Posterior cingulate gyrus (tissue), 11 donors: ENCODE measurements at places on chromosomes 16 and 17.

DNA sequence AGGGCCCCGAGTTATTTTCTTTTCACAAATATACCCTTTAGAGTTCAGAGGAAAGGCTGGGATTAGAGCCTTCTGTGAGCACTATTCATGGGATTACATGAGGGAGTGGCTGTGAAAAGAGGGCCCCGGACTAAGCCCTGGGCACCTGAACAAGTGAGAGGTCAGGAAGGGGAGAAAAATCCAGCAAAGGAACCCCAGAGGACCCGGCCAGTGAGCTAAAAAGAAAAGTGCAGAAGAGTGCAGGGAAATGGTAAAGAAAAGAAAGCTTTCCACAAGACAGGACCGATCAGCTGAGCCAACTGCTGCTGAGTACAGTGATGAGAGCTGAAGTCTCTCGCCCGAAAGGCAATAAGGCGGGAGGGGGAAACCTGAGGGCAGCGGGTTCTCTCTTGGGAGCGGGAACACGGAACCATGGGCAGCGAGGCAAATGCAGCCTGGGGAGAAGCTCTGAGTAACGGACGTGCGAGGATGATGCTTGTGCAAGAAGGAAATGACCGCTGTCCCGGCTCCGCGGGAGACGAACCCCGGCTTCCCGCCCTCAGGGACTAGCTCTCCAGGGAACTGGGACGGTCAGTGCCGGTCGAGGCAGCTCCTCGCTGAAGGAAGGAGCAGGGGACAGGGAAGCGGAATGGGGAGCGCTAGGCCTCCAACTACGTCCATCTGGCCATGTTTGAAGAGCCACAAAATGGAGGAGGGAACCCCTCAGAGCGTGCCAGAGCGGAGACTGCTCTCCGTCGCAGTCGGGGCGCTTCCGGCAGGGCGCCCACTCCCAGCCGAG lies 665 bp upstream of the ALDH3A2 start:
- peak; percentile 69 for DNase-seq

DNA sequence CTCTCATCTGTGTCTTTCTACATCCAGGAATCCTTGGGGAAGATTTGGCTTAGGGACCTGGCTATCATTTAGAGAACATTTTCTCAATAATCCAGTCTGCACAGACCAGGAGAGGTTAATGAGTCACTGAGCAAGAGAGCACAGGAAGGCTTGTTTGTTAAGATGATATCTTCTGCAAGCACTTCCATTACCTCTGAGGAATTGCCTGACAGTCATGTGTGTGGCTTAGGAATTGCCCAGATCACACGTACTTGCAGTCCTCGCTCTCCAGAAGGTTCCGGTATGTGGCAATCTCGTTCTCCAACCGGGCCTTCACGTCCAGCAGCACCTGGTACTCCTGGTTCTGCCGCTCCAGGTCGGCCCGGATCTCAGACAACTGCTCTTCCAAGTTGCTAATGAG lies 3.3 kb downstream of the KRT37 start:
- no peak for DNase-seq

- DNase-seq = no peak
These were observed 234.2 kb downstream of the TOX3 start for GRCh38 chr16:52312716-52313115.

DNA sequence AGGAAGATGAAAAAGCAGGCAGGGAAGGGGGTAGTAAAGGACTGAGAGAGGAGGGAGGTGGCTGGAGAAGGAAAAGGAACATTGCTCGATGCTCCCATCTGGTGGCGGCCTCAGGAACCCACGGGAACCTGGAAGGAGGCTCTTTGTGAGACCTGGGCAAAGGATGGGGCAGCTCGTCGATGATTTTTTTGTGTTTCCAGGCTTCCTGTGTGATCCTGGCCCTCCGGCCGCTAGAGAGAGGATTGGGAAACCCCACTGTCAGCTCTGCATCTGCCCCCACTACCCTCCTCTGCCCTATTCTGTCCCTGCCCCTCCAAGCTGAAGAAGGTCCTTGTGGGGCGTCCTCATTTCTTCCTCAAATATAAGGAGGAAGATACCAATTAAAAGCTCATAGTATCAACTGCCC lies 6.6 kb downstream of the WFIKKN2 start:
- DNase-seq = peak; percentile 90

DNA sequence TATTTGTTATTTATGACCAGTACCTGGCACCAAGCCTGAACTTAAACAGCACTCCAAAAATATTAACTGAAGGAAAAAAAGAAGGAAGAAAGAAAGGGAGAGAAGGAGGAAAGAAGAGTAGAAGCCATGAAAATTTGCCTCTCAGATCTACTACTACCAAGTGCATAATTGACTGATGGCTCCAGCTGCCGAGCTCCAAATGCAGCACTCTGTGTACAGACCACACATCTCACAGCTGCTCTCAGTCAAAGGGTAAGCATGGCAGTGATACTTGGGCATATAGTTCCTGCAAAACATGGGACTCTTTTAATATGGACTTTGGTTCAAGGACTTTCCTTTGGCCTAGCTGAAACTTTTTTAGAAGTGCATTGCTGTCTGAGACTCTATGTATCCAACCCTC lies 44.0 kb upstream of the NOG start:
- DNase-seq = no peak

DNA sequence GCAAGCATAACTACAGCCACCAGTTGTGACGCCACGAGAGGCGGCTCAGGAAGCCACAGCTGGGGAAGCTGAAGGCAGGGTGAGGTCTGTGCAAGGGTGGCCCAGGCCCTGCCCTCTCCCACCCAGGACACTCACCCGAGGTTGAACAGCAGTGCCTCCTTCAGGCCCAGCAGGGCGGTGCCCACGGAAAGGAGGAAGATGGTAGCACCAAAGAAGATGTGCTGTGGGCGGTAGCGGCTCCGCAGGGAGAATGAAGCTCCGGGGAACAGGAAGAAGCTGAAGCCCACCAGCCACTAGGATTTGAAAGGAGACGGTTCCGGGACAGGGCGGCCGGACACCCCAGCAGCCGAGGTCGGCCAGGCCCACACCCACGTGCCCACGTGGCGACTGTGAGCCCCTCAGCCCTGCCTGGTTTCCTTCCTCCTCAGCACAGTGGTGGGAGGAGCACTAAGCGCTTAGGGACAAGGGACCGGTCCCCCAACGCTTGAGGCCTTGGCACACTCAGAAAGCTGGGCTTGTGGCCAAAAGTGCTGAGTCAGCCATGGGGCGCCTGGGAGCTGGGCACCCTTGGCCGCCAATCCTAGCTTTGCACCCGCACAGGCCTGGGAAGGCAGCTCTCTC lies 11.0 kb downstream of the CYB561 start:
- peak; percentile 95 for DNase-seq

- no peak for DNase-seq
These were observed 31.7 kb downstream of the PIK3R6 start for GRCh38 chr17:8835631-8836364.

DNA sequence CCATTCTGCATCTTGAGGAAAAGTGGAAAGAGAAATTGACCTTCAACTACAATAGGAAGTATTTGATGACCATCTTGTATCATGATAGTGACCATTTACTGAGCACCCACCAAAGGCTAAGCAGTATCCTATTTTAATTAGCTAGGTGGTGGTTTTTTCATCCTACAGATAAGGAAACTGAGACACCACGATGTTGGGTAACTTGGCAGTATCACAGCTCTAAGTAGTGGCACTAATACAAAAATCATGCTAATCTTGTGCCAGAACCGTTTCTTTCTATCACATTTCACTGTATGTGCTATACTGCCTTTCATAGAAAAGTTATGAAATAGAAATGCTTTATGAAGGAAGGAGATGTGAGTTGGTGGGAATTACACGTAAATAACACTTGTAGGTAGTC lies 2.3 kb downstream of the EVI2B start:
- no peak for DNase-seq

GRCh38 chr16:63981639-63982038 lies 1140.2 kb downstream of the CDH11 start:
- no peak for DNase-seq

GRCh38 chr17:63954402-63955063 lies 18.2 kb downstream of the SCN4A start:
- DNase-seq = no peak

DNA sequence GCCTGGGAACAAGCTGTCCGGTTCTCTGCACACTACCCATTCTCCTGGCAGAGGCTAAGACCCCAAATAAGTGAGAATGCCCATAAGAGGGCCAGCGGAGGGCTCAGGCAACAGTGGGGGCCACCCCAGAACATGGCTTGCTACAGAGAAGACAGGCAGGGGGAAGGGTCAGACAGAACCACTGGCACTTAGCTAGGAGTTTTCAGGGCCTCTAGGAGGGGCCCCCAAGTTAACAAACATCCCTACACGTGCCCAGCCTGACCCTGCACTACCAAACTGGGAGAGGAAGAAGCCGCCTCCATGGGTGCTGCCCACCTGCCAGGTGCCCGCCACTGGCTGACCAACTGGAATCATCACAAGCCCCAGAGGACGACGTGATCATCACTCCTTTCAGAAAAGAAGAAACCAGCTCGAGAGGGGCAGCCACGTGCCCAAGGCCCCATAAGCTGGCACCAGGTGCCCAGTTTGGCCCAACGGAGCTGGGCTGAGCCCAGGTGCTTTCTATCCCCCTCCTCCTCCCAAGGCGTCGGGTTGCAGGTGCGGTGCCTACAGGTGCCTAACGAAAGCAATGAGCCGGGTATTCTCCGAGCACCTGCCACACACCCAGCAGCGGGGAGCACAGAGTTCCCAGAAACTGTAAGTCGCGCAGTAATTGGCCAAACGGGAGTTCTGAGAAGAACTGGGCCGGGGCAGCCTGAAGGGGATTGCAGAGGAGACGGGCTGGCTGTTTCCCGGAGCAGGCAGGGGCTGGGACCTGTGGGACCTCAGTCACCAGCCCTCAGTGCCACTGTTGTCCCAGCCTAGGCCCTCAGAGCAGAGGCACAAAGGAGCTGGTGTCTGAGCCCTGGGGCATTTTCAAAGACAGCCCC lies 13.2 kb downstream of the RPH3AL start:
- DNase-seq = no peak

DNA sequence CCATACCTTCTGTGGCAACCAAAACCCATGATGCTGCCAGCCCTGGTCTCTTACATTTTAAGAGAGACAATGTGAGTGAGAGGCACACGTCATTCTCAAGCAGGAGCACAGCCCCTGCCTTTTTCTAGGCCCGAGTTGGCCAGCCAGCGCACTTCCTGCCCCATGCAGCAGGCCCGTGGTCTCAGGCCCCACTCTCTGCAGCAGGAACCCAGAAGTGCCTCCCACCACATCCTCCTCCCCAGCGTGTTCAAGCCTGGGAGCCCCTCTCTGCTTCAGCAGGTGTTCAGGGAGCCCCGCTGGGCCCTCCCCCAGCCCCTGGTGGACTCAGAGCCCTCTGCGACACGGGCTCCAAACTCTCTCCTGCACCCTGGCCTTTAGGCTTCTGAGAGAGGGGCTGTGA lies 30.5 kb downstream of the ITGAE start:
- no peak for DNase-seq

- DNase-seq = no peak
These were observed 80.5 kb downstream of the NF1 start for GRCh38 chr17:31175237-31175636.

DNA sequence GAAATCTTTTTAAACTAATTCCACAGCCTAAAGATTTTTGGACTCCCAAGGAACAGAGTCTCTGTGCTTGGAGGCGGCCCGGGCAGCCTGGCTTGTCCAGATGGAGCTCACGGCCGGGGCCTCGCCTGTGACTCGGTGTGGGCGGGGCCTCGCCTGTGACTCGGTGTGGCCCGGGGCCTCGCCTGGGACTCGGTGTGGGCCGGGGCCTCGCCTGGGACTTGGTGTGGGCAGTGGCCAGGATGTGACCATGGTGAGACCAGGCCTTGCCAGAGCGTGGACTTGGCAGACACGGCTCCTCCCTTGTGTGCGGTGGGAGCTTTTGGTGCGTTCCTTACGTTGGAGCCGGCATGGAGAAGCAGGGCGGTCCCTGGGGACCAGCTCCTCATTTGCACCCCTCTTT lies 92.3 kb downstream of the METRNL start:
- DNase-seq = no peak

- DNase-seq = no peak
These were observed 173.8 kb downstream of the KCNJ2 start for GRCh38 chr17:70343114-70343513.

- DNase-seq = no peak
These were observed 4.9 kb downstream of the RUNDC1 start for GRCh38 chr17:42985225-42985624.

DNA sequence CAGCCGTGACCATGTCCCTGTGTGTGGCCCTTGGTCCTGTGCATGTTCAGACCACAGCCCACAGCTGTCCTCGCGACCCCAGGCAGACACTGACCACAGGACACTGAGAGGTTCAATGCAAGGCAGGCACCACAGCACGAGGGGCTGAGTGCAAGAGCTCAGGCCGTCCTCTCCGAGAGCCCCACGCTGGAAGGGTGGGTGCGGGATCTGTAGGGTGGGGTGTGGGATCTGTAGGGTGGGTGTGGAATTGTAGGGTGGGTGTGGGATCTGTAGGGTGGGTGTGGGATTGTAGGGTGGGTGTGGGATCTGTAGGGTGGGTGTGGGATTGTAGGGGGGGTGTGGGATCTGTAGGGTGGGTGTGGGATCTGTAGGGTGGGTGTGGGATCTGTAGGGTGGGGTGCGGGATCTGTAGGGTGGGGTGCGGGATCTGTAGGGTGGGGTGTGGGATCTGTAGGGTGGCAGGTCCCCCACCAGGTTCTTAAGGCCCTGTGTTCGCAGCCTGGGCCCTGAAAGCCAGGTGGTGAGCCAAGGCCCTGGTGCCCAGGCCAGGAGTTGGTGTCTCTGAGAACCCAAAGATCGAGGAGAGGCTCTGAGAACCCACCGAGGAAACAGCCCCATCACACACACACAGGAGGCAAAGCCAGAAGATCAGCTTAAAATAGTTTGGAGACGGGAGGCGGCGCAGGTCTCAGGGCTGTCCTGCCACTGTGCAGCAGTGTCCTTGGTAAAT lies 48.2 kb downstream of the METRNL start:
- DNase-seq = peak; percentile 30

DNA sequence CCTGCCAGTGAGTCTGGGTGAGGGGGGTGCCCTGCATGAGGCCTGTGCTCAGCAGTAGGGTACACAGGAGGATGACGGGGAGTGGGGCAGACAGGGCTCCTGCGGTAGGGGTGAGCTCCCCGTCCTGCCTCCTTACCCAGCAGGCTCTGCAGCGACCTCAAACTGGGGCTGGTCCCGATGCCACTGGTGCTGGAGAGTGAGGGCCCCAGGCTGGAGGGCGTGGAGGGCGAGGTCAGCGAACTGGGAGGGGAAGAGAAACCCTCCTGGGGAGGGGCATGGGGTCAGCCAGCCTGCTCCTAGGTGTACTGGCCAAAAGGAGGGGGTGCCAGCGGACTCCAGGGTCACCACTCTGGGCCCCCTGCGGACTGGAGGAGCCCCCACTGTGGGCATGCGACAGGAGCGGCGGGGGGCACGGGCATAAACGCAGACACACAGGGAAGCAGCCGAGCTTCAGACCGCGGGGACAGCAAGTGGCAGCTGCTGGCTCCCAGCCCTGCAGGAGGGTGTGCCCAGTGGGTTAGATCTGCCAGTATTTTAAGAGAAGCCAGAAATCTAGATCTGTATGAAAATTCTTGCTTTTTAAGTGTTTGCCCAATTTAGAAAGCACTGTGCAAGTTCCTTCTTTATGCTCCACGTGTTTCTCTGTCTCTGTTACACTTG lies 9.0 kb upstream of the VASN start:
- DNase-seq = peak; percentile 76

- DNase-seq = no peak
These were observed 71.5 kb upstream of the DHX40 start for GRCh38 chr17:59493867-59494266.

- DNase-seq = no peak
These were observed 12.4 kb upstream of the SPOP start for GRCh38 chr17:49690256-49690655.
